Stimulated activated CD8-positive, alpha-beta memory T cell treated with anti-CD3 and anti-CD28 coated beads, Interleukin-4, amount 100 ng/mL, for 1 hour (primary cell): ENCODE measurements at places on chromosomes 16 and 17.
A peak's percentile ranks its signal among the peaks of the same experiment; 100 is the strongest.

- DNase-seq: no peak
These were observed 230.7 kb downstream of the SLC39A11 start for GRCh38 chr17:72861811-72862210.

- DNase-seq: no peak
These were observed 3.3 kb downstream of the LRRC46 start for GRCh38 chr17:47834756-47835155.

DNA sequence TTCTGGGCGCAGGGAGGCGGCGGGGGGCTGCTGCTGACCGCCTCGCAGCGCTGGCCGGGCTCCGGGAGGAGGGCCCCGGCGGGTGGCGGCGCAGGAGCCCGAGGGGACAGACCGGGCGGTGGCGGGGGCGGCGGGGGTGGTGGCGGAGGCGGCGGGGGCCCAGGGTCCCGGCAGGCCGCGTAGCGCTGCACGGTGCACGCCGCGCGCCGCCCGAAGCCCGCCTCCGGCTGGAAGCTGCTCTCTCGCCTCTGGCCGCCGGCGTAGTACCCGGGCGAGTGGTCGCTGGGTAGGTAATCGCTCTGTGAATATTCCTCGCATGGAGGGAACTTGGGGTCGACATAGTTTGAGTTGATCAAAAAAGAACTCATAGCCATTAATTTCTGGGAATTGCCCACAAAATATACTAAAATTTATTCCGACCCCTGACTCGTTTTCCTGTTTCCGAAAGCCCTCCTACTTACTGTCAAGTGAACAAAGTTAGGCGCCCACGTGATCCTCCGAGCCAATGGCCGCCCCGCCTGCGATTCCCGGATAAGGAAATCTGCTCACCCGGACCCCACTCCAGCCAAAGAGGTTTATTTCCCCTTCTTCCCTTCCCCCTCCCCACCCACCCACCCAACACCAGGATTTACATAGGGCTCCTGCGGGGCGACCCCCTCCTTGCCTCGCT is at the start of gene HOXB4:
HOXB4 (minus strand) TSS at position 405 of the 670 bp plus-strand sequence; CDS start at position 374, 31 bp downstream.
- peak; percentile 35 for DNase-seq

DNA sequence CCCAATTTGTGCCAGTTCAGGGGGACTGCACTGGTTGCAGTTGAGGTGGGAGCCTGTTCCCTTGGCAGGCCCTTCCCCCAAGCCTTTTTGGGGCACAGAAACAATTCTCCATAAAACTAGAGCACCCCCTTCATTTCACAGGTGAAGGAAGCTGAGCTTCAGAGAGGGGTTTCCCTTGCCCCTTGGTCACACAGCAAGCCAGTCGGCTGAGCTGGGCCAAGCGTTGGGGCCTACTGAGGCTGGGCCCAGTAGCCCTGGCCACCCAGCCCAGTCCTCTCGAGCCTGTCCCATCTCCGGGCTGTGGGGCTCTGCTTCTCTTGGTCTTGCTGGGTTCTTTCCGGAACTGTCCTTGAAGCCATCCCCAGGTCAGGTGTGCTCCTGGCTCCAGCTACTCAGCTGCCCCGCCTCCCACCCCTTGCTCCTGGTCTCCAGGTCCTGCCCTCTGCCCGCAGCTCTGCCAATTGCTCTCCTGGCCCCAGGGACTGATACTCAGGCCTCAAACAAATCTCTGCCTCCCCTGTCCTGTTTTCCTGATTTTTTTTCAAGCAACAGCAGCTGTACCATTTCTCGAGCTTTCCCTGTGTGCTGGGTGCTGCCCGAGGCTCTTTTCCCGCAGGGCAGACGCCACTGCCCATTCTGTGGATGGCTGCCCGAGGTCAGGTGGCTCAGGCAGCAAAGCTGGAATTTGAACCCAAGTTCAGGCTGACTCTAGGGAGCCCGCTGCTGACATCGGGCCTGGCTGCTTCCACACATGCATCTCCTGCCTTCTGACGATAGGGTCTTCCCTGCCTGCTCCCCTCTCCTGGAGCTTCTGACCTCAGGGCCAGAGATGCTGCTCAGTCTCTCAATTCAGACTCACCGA is 87.4 kb upstream of the NKD1 start:
- no peak for DNase-seq

GRCh38 chr17:2418572-2418971 is 17.7 kb upstream of the MNT start:
- DNase-seq: no peak

- DNase-seq: no peak
These were observed 11.0 kb downstream of the HEXIM2 start for GRCh38 chr17:45172541-45173286.

DNA sequence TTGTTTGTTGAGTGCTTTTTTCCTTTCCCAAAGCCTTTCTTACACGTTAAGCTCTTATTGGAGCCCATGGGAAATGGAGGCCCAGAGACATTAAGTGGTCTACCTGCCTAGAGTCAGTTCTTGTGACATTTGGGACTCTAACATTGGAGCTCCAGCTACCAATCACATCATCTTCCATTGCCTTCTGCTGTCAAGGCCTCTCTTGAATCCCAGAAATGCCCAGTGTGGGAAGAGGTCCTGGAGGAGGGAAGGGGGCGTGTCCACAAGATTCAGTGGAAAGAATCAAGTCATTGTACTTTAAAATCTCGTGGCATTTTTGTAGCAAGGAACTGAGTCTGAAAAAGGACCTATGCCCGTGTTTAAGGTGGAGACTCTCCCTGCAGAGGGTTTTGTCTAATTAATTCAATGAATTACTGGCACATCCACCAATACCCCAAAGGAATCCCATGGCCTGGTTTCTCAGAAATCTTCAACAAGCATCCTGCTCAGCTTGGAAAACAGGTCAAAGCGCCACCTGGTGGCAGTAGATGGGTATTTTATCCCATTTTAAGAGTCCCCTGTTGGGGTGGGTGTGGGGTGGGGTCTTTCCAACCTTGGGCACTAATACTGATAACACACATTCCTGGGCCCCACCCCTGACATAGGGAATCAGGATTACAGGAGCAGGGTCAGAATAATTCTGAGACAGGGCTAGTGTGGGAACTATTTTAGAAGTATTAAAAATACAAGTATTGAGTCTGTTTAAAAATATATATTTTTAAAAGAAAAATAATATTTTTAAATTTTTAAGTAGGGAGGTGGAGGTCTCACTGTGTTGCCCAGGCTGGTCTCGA is 24.6 kb downstream of the GPT2 start:
- DNase-seq: peak; percentile 37

DNA sequence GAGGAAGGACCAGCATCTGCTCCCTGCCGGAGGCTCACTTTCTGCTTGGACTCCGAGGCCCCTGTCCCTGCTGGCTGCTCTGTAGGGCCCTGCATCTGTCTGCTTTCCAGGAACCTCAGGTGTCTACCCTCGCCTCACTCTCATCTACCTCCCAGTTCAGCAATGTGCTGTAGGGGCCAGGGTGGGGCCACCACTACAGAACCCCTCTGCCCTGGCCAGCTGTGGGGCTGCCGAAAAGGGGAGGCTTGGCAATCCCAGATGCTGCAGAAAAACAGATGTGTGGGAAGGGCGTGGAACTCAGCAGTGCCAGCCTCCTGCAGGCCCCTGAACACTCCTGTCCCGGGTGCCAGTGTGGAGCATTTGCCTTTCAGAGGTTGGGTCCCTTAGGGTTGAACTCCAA is 80.1 kb upstream of the ZNF469 start:
- DNase-seq: no peak

DNA sequence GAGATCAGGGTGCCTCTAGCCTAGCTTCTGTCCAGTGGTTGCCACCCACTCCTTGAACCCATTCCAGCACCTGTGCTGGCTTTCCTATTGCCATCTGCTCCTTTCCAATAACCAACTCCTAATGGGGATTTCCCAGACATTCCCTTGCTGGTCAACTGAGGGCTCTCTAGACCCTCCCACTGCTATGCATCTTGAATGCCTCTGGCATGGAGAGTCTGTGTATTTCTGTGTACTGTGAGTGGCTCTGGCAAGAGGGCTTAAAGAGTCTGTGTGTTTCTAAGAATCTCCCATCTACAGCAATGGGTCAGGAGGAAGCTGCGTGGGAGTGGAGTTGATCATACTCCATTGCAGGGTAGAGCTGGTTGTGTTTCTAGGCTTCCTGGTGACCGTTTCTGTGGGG is 11.0 kb upstream of the EPN3 start:
- no peak for DNase-seq

- DNase-seq: no peak
These were observed 275.8 kb upstream of the MAF start for GRCh38 chr16:79876332-79876730.

DNA sequence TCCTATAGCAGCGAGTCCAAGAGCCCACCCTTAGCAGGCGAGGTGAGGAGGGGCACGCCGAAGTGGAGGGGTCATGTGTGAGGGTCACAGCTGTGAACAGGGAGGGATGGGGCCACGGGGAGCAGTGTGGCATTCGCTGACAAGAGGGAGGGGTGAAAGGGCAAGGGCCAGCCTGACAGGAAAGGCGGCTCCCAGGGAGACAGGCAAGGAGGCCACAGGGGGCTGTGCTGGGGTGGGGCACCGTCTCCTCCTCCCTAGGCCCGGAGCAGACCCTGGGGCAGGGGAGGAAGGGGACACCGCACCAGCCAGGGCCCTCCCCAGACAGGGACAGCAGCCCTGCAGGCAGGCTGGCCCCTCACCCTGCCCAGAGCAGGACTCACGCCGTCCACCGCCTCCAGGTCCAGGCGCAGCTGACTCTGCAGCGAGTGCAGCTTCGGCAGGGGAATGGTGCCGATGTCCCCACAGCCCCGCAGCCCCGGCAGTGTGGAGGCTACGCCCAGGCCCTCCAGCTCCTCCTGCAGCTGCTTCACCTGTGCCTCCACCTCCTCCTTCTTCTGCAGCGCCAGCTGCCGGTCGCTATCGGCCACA is 15.1 kb downstream of the GNPTG start:
- DNase-seq: no peak

- no peak for DNase-seq
These were observed 23.6 kb downstream of the USP6 start for GRCh38 chr17:5139458-5139732.

DNA sequence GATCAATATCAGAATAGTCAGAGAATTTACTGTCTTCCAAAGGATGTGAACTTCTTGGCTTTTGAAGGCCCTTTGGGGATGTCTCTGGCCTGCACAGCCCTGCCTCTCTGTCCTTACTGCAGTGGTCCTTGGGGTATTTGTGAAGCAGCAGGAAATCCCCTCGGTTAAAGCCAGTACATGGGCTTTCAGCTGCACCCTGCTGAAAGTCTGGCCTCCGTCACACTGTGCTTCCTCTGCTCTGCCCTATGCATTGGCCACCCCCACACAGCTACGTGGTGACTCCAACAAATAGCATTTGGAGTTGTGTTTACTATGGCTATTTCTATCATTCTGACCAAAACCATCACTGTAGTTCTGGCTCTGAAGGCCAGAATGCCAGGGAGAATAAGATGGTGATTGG is 21.2 kb downstream of the SYCE1L start:
- no peak for DNase-seq

GRCh38 chr17:47982645-47983390 is 11.9 kb downstream of the CDK5RAP3 start:
- DNase-seq: no peak

DNA sequence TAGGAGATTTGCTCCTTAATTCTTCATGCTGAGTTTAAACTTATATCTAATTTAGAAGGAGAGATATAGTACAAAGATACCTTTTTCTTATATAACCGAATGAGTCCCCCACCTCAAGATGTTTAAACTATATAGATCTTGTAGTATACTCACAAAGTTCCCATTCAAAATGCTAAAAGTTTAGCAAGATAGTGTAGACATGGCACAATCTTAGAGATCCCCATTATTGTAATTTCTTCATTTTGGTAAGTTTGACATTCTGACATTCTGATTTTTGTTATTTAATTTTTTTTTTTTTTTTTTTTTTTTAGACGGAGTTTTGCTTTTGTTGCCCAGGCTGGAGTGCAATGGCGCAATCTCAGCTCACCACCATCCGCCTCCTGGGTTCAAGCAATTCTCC is 22.8 kb downstream of the SNTB2 start:
- DNase-seq: no peak

- DNase-seq: no peak
These were observed 65.1 kb upstream of the MED9 start for GRCh38 chr17:17411692-17412091.

GRCh38 chr16:68338326-68339119 is 27.7 kb downstream of the PRMT7 start:
- no peak for DNase-seq

- no peak for DNase-seq
These were observed 163.4 kb downstream of the LAT start for GRCh38 chr16:29148131-29148691.

DNA sequence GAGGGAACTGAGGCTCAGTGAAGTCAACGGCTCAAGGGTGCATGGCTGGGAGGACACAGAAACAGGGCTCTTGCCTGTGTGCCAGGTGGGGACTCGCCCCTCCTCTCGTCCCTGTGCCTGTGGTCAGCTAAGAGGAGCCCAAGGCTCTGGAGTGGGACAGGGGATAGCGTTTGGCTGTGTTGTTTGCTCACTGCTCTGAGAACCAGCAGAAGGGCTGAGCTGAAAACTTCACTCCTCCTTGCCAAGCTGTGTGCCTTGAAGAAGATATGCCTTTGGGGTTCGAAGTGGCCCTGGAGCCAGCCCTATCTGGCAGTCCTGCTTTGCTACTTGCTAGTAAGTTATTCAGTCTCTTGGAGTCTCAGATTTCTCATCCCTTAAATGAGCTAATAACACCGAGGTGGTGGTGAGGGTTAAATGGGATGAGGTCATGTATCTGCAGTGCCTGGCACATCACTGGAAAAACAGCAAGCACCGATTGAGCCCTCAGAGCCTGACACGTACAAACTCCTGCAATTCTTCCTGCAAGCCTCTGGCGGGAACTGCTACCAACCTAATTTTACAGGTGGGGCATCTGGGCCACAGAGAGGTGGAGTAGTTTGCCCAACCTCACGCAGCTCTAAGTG is 17.7 kb downstream of the FOXL1 start:
- DNase-seq: no peak

DNA sequence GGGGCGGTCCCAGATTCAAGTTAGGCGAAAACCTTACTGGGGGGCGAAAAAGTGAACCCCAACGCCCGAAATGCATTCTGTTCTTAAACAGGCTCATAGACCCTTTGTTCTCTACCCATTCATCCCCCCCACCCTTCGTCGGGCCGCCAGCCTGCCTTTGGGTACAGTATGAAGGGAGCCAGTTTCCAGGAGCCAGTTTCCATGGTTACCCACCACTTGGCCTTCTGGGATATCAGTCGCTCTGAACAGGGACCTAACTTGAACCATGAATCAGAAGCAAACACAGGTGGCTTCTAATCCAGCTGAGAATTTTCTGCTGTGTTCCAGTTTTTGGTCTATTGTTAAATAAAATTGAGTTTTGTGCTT is 532 bp downstream of the DHX40 start:
- DNase-seq: no peak

GRCh38 chr16:69564845-69565670 is 708 bp upstream of the NFAT5 start:
- no peak for DNase-seq

- DNase-seq: no peak
These were observed 14.2 kb upstream of the CDH5 start for GRCh38 chr16:66352304-66352703.

- no peak for DNase-seq
These were observed 193.8 kb downstream of the RAB11FIP4 start for GRCh38 chr17:31585280-31585630.

GRCh38 chr16:56451753-56452689 is 667 bp downstream of the OGFOD1 start:
- no peak for DNase-seq
